ENCODE measurements at places on chromosomes 11 and 22.
A peak's percentile ranks its signal among the peaks of the same experiment; 100 is the strongest.

- DNase-seq: no peak
These were observed 256.0 kb downstream of the ETS1 start for GRCh38 chr11:128331317-128331716.

DNA sequence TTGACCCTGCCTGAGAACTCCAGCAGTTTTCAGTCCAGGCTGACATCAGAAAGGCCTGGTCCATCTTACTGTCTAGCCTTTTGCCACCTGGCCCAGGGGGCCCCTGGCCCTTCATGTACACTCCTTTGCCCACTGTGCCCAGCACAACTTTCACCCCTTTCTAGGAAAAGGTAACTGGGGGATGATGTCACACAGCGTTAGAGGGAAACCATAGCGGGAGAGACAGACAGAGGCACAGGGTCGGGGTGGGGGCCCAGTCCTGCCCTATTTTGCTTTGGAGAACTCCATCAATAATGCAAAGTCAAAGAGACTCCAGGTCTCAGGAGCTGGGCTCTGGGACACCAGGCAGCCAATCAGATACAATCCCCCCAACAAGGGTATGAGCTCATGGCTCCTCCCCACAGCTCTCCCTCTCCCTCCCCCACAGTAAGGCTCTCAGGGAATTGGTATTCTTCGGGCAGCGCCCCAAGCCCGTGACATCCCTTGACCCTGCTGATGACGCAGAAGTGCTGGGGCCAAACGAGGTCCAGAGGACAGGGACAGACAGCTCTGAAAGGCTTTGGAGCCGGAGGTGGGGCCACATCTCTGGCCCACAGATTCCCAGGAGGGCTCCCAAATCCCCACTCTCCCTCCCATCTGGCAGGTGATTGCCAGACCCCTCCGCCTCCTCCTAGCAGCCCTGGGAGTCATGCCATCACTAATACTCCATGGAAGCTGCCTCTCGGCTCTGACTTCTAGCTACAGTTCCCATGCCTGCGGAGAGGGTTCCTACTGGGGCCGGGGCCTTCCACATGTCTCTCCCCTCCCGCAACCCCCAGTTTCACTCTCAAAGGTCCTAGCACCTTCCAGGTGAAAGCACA lies 5.9 kb downstream of the USP2 start:
- no peak for DNase-seq

DNA sequence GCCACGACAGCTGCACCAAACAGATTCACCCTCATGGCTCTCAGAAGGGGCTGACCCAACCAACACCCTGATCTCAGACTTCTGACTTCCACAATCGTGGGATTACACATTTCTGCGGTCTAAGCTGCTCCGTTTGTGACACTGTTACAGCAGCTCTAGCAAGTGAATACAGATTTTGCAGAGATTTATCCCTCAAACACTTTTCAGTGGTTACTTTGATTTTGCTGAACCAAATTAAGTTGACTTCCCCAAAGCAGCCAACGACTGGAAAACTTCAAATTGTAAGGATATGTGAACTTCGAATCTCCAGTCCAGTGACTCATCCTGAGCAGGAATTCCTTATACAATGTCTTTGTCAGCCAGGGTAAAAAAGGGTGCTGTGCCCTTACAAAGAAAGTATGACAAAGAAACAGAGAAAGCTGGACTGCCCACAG lies 14.8 kb upstream of the INCENP start:
- DNase-seq: no peak

- DNase-seq: no peak
These were observed 127.4 kb downstream of the DSCAML1 start for GRCh38 chr11:117669616-117670015.

- DNase-seq: no peak
These were observed 1.3 kb upstream of the CLDN25 start for GRCh38 chr11:113778111-113778910.

- DNase-seq: no peak
These were observed 13.6 kb upstream of the JAML start for GRCh38 chr11:118238421-118238820.

GRCh38 chr11:116215471-116216113 lies 557.2 kb downstream of the BUD13 start:
- DNase-seq: no peak

DNA sequence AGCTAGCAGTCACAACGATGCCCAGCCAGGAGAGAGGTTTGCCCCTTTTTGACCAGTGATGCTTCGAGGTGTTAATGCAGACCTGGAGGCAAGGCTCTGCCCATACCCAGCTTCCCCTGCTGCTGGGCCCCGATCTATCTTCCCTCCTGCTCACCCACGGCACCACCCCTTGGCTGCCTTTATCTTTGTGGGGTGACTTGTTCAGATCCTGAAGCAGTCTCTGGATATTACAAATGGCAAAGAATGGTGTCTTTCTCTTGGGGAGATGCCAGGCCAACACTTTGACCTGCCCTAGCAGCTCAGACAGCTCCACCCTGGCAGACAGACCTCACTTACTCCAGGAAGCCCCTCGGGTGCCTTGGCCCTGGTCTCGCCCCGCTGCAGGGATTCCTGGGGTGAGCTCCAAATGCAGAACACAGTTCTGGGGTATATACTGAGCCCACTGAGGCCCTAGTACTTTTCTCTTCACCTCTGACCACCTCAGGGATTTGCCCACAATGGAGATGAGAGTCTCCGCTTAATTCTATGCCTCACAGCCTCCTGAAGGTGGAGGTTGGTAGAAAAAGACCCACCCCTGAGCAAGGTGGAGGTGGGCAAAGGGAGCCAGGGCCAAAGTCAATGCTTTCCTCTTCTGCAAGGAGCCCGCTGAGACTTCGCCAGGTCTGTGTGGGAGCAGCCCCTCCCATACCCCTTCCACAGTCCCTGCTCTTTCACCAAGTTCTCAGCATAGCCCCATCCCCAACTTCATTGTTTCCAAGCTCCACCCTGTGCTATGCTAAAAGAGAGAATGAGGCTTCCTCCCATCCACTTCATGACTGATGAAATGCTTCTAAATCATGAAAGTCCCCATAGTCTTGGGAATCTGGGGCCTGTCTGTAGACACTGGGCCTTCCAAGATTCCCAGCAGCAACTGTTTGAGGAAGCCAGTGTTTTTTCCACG lies 11.1 kb upstream of the ST3GAL4 start:
- no peak for DNase-seq

DNA sequence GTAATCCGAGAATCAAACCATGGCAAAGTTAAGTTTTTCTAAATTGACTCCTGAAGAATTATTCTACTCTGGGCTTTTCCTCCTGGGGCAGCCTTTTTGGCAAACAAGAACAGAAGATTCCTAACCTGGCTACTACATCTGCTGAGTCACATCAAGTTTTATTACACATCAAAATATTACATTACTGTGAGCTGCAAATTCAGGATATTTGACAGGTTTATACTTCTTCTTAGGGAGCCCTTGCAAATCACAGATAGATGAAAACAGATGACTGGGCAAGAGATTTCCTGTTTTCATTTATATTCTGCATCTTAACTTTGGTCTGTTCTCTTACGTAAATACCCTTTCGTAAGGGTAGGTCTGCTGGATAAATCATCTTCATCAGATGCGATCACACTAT lies 23.6 kb downstream of the XRRA1 start:
- no peak for DNase-seq

- DNase-seq: no peak
These were observed 5.4 kb downstream of the FDX1 start for GRCh38 chr11:110434952-110435779.

DNA sequence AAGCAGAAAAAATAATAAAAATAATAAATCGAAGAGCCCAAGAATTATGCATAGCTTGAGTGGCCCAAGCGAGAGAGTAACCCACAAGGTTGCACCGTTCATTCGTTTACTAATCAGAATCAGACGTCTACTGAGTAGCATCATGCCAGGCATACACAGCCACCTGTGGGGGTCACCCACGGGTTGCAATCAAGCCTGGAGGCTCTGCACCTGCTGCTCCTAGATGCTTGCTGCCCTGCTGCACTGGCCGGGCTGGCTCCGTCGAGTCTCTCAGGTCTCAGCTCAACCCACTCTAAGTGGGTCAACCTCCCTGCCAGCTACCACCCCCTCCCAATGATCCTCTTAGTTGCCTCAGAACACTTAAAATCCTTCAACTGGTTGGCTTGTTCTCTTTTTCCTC lies 2.0 kb upstream of the TESMIN start:
- no peak for DNase-seq

- DNase-seq: no peak
These were observed 361.6 kb downstream of the GUCY1A2 start for GRCh38 chr11:106656646-106657045.

- DNase-seq: no peak
These were observed 56.7 kb downstream of the CTSC start for GRCh38 chr11:88280673-88281316.

GRCh38 chr11:63023841-63024648 lies 8.4 kb upstream of the SLC22A8 start:
- DNase-seq: peak; percentile 76

DNA sequence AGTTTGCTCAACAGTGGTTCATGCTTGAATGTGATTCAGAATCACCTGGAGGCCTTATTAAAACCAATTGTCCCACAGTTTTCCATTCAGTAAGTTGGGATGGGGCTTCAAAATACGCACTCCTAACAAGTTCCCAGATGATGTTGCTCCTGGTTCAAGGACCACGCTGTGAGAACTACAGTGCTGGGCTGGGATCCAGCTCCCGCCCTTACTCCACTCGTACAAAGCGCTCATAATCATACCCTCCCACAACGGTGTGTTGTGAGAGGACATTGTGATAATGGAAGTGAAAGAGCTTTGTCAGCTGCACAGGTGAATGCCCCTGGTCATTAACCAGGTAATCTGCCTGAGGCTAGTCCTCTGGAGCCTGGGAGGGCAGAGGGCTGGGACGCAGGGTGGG lies 1.3 kb upstream of the CD82 start:
- no peak for DNase-seq

GRCh38 chr11:76788661-76789442 lies 5.7 kb downstream of the TSKU start:
- no peak for DNase-seq

- no peak for DNase-seq
These were observed 546.1 kb downstream of the BUD13 start for GRCh38 chr11:116226731-116227130.

Data from stimulated activated CD8-positive, alpha-beta memory T cell treated with anti-CD3 and anti-CD28 coated beads, Interleukin-12 subunit alpha, Interleukin-12 subunit beta, amount 100 ng/mL, for 1 hour (primary cell).